ENCODE measurements at places on chromosomes 5 and 9.
A peak's percentile ranks its signal among the peaks of the same experiment; 100 is the strongest.

GRCh38 chr9:99345942-99346341 lies 123.9 kb downstream of the SEC61B start:
- DNase-seq = no peak

DNA sequence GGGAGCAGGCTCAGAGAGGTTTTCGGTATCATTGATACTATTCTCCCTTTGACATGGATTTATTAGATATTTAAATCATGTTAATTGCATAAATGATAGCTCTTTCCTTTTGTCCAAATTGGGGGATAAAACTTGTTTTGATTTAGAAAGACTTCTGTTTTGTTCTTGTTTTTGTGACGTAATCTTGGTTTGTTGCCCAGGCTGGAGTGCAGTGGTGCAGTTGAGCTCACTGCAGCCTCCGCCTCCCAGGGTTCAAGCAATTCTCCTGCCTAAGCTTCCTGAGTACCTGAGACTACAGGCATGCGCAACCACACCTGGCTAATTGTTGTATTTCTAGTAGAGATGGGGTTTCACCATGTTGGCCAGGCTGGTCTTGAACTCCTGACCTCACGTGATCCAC lies 7.1 kb downstream of the MAT2B start:
- no peak for DNase-seq

GRCh38 chr5:143036146-143036927 lies 266.2 kb downstream of the ARHGAP26 start:
- no peak for DNase-seq

DNA sequence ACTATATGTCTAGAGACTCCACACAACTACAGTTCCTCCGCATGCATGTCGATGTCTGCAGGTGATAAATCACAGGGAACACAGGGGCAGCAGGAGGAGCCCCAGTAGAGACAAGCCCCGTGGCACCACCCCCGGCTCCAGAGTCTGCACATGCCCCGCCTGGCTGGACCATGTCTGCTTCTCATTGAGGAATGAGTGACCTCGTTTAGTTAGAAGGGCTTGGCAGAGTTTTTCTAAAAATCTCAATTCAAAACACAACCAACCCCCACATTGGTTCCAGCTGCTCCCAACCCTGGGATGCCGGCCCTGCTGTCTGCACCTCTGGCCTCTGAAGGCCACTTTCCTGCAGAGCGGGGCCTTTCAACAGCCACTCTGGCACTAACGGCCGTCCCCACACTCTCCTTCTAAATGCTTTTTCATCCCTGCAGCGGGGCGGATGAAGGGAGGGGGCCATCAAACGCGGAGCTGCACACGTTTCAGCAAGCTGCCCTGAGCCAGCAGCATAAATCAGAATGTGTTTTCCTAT lies 106.3 kb downstream of the ROR2 start:
- no peak for DNase-seq

GRCh38 chr5:77101298-77101697 lies 14.2 kb upstream of the ZBED3 start:
- no peak for DNase-seq

DNA sequence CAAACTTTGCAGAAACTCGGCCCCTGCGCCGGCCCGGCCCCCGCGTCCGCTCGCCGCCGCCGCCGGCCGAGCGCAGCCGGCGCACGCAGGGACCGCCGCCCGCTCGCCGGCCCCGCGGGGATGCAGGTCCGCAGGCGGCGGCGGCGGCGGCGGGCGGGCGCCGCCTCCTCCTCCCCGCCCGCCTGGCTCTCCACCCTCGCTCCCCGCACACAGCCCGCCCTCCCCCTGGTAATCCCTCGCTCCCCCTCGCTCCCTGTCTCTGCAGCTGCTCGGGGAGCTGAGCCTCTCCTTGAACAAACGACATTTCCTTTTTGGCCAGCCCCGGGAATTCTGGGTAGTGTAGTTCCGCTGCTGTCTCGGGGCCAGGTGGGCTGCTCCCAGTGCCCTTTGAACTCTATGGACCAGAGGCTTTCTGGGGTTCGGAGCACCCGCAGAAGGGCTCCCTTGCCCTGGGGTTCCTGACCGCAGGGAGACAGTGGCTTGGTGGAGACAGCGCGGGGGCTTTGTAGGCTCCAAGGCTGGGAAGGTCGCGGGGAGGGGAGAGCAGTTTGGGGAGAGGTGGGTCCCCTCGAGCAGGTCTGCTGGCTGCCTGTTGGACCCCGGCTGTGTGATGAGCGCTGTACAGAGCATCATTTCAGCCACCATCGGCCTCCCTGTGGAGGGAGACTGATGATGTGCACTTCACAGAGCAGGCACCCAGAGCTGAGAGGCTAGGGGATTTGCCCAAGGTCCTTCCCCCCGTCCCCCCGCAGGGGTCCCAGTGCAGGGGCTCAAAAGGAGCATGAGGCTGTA lies 1.8 kb upstream of the FAM78A start:
- peak; percentile 79 for DNase-seq

DNA sequence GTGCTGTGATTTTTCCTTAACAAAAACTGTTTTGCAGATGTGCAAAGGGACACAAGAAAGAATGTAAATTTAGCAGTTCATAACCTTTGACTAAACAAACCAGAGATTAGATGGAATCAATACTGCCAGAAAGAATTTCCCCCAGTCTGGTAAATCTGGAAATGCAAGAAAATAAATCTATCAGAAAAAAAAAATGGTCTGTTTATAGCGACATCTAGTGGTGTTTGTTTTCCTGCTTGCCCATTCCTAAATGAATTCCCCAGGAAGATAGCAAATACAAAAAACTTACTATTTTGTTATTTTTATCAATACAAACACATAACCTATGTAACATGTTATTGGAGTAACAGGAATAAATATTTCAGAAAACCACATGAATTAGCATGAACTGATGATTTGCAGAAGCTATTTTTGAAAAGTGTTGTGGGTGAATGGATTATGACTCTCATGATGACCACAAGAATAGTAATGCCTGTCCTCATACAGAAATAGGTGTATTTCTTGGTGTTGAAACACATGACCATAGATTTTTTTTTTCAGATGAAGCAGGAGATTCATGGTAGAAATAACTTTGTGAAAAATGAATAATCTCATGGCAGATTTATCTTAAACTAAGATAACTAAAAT lies 1703.8 kb downstream of the MAT2B start:
- DNase-seq = no peak

- DNase-seq = no peak
Measured at GRCh38 chr5:23257656-23258055, 249.8 kb upstream of the PRDM9 start.

- no peak for DNase-seq
Measured at GRCh38 chr5:50576686-50577256, 89.7 kb upstream of the PARP8 start.

- DNase-seq = no peak
Measured at GRCh38 chr9:128101231-128101661, 26.3 kb downstream of the PTGES2 start.

DNA sequence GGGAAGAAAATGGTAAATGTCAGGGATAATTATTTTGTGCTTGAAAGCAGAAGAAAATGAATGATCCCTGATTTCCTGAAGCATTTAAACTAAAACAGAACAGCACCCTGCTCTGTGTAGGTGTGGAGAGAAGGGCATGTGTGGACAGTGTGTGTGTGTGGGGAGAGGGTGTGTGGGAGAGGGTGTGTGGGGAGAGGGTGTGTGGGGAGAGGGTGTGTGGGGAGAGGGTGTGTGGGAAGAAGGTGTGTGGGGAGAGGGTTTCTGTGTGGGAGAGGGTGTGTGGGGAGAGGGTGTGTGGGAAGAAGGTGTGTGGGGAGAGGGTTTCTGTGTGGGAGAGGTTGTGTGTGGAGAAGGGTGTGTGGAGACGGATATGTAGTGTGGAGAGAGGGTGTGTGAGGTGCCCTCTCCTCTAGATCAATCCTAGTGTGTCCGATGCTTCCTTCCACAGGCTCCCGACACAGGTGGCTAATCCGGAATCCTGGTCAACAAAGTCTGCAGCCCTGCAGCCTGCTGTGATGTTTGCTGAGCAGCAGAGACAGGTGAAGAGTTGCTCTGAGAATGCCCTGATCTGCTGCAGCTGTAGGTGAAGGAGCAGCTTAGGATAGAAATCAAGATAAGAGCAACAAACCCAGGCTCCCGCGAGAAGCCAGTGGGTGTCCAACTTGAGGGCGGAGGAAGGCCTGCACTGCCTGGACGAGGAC lies 15.5 kb downstream of the IRX4 start:
- DNase-seq = no peak

GRCh38 chr9:99591770-99592169 lies 229.9 kb upstream of the NR4A3 start:
- no peak for DNase-seq

DNA sequence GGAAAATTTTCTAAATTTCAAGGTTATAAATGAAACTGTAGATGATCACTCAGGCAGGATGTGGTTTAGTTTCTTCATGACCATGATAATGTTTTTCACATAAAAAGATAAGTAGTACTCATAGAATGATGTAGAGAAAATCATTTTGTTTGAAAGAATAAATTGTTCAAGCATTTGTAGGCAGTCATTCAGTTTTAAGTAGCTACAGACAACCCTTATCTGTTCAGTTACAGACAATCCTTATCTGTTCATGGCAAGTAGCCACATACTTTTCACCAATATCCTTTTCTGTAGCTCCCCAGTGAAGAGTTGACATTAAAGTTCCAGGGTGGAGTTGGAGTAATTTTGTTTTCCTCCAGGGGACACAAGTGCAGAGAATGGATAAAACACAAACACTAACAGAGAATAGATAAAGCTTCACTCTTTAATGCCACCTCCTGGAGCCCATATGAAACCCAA lies 278.1 kb upstream of the TNC start:
- DNase-seq = no peak

DNA sequence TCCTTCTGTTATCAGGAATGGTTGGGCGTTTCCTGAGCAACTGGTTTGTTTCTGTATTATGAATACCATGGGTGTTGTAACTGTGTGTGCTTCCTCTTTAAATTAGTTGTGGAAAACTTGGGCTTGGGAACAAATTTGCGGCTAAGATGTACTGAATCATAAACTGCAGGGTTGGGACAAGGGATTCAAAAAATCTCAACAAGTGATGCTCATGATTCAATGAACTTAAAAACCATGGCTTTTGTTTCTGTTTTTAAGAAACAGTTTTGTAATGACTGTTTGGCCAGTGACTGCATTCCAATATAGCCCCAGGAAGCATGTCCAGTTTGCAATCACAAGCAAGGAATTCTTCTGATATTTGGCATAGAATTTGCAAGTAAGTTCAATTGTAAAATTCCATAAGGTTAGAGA lies 657.5 kb upstream of the WWC1 start:
- DNase-seq = no peak
